HCT116 (cell line): ENCODE measurements at places on chromosomes 7 and 10.

DNA sequence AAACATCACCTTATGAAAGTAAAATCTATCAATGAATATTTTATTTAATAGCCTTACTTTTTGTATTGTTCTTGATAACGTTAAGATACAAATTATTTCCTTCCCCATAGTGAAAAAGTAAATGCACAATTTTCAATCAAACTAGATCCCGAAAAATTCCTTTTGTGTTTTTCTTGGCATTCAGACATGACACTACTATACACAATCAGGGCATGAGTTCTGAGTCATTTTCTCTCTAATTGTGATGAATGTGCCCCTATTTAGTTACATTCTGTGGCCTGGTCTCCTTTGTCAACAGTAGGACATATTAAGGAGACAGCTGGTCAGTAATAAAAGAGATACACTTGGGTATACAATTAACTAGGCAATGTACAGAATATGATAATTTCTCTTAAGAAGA lies 19.8 kb downstream of the COL1A2 start:
- no peak for DNase-seq

DNA sequence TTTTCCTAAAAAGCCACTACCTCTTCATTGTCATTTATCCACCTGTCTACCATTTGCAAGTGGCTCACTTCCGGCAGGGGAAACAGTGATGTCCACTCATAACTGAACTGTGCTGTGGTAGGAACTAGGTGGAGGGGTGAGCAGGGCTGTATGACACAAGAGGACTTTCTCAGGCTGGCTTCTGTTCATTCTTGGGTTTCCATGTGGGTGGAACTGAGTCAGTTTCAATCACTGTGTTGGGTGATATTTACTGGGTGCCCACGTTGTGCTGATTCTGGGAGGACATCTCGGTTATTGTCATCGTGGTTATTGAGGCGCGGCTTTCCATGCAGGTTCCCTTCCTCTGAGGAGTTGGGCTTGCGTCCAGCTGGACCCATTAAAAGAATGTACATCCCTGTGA lies 38.8 kb downstream of the RAMP3 start:
- DNase-seq, result no peak

- DNase-seq, result no peak
Observed at GRCh38 chr10:3763852-3764625, 21.0 kb downstream of the KLF6 start.

DNA sequence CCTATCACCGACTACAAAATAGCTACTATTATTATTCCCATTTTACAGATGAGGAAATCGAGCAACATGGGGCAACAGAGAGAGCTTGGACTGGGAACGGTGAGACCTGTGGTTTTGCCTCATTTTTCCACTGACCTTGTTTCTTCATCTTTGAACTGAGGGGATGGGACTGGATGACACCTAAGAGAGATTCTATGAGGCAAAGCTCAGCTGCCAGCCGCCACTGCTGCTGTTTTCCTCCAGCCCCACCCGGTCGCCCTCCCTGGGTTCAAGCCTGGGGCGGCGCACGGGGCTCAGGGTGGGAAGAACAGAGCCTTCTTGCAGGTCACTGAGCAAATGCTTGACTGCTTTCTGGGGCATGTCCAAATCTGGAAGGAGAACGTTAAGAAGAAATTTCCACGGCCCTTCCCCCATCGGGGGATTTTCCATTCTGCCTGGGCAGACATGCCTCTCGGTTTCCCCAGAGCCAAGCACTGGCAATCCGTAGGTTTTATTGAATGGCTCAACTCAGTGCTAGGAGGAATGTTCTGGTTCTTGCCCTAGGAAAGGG lies 12.3 kb downstream of the DDIT4 start:
- DNase-seq, result no peak

GRCh38 chr7:25900245-25900644 lies 251.8 kb upstream of the NFE2L3 start:
- DNase-seq, result no peak

DNA sequence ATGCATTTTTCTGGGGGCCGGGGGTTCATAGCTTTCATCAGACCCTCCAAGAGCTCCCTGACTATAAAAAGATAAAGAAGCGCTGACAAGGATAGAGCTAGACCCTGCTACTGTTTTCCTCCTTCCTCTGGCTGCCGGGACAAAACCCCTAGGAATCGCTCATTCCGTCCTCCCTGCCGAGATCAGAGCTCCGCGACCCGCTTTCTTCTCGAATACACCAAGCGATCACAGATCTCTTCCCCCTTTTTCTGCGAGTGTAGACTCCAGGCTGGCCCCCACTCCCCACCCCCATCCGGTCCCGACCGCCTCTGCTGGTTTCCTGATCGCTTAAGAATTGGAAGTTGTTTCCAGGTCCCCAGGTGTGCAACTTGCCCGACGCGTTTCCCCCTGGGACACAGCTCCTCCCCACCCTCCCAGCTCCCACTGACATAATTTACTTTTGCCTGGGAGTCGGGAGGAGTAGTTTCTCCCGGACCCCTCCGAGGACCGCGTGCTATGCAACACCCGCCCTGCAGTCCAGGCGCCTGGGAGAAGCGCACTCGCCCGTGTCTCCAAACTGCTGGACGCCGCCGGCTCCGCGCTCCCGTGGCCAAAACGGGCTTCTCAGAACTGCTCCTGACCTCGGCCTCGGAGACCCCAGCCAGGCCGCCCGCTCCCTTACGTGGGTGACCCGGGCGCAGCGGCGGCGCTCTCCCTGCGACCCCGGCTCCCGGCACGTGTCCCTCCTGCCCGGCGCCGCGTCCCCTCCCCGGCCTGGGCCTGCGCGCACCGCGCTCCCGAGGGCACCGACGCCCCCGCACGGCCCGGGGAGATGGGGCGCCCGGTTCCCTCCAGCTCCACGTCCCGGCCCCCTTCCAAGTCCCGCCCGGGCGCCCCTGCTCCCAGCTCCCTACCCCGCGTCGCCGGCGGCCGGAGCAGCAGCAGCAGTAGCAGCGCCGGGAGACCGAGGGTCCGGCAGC lies 552 bp downstream of the IL15RA start:
- DNase-seq, result peak; percentile 18

GRCh38 chr7:131194070-131194865 lies 133.4 kb upstream of the MKLN1 start:
- no peak for DNase-seq

DNA sequence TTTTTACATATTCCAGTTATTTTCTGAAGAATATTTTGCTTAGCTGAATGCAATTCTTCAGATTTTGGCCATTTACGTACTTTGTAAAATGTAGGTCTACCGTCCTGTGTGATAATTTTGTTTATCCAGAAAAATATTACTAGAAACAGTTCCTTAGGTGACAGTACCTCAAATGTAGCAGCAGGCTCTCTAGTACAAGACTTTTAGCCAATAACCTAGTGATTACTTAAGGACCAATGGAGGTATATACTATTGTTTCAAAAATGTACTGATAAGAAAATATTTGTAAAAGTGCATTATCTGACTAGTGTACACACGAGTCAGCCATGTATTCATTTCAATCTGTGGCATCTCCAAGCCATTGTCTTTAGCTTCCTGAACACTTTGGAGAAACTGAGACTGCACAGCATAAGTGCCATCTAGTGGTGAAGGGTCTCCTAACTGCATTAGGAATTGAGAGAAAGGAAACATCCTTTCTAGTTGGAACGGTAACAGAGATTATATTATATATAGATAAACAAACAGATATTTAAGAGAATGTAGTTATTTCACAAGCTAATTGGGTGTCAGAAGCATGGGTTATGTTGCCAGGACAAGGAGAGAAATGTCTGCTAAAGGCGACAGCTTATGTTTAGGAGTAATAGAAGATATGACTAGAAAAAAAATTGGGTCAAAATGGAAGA lies 23.7 kb downstream of the RTKN2 start:
- peak; percentile 53 for DNase-seq
